ENCODE measurements at places on chromosomes 3 and 15.

DNA sequence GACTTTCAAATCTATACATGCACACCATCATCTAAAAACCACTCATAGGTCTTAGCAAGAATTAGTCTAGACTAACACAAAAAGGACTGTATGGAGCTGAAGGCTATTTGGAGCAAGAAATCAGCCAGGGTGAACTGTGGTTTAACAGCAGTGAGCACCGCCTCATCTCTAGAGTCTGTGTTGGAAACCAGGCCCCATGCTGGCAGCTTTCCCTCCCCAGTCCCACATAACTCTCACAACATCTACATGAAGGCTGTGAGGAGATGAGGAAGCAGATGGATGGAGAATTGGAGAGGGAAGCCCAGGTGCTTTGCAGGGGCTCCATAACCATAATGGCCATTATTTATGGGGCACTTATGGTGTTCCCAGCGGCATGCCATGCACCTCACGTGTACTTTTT lies 133.2 kb upstream of the TOPAZ1 start:
- DNase-seq: no peak

GRCh38 chr3:51727500-51727899 lies 20.6 kb downstream of the GRM2 start:
- DNase-seq: no peak

DNA sequence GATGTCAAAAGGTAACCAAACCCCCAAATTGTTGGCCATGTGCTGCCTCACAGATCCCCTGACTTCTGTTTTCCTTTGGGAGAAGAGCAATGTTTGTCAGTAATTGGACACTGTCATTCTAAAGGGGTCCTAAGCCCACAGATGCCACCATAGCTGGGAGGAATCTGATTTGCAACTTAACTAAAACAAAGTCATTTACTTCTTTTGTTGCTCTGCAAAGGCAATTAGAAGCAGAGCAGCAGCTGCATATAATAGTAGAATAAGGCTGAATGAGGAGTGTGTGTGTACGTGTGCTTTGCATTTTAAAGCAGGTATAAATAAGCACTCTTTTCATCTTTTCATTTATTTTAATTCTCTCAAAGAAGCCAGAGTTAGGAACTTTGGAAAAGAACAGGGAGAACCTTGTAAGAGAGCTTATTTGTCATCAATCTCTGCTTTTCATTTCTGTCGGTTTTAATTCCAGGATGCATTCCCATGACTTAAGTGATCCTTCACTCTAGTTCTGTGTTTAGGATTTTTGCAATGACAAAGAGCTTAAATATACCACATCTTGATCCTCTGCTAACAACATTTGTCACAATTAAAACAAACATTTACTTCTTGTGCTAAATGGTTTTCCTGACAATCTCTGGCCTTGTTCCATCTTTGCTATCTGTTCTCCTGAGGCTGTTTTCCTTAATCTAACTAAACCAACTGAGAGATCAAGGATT lies 530.2 kb upstream of the CBLB start:
- no peak for DNase-seq

GRCh38 chr3:25339225-25339624 lies 88.8 kb upstream of the RARB start:
- no peak for DNase-seq

- peak; percentile 29 for DNase-seq
Measured at GRCh38 chr3:48194446-48195071, 6.3 kb upstream of the CDC25A start.
